ENCODE measurements at places on chromosomes 16 and 17. TPM values are rescaled to one million over a fixed set of nuclear protein-coding genes. Genes with fewer than 3 reads are reported as not detected.
A peak's percentile ranks its signal among the peaks of the same experiment; 100 is the strongest.

DNA sequence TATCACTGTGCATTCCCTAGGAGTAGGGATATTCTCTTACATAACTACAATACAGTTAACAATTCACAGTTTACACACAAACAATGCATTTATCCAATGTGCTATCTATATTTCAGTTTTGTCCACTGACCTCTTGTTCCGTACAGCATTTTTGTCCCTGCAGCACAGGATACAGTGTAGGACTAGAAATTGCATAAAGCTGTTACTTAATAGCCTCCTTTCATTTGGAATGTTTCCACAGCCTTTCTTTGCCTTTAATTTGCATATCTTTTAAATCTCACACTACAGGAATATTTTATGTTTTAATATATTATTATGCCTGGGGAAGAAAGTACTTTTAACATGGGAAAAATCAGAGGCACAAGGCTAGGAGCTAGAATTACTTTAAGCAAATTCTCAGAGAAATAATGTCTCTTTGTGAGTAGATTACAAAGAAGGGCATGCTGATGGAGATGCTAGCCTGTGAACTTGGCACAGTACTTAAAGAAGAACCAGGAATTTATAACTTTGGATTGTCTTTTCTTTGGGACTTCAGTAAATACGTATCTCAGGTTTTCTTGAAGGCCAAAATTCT is 144.3 kb downstream of the ITFG1 start:
- DNase-seq: no peak
- no peaks in the 10 kb centered on the region for H3K36me3 ChIP-seq
- H3K27me3 ChIP-seq: no peaks in the 10 kb centered on the region
- H3K4me1 ChIP-seq: peaks cover 6% of the 10 kb centered on the region
- no peak overlapping the region for H3K27ac ChIP-seq

GRCh38 chr16:89711601-89712273 is 9.0 kb downstream of the VPS9D1 start:
- H3K27ac ChIP-seq: no peak overlapping the region
- H3K4me1 ChIP-seq: peaks cover 11% of the 10 kb centered on the region
- H3K4me3 ChIP-seq: peak overlapping the region; percentile 51
- H3K27me3 ChIP-seq: no peaks in the 10 kb centered on the region

DNA sequence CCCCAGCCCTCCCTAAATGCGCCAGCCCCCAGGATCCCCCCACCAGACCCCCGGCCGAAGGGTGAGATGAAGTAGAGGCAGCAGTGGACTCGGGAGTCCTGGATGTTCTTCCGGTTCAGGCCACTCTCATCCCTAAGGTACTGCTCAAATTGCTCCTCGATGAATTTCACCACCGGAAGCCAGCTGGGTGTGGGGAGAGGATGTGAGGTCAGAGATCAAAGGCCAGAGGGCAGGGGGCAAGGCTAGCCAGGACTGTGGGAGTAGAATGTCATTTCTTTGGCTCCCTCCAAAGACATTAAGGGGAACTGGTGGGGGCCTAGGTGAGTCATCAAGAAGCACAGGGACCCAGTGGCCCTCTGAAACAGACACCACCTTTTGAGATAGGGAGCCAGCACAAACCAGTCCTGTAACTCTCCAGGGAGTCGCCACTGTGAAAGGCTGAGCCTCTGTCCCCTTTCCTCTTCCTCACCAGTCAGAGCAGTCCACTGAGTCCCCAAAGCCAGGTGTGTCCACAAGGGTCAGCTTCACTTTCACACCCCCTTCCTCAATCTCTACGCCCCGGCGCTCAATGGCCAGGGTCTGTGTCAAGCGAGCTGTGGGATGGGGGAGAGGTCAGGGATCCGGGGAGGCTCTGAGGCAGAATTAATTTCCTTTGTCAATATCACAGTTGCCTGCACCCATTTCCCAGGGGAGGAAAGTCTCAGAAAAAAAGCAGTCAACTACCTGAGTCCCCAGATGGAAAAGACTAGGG is 895 bp downstream of the SEPTIN1 start:
- peaks cover 18% of the 10 kb centered on the region for H3K4me1 ChIP-seq
- no peaks in the 10 kb centered on the region for H3K36me3 ChIP-seq
- no peak overlapping the region for H3K27ac ChIP-seq
- DNase-seq: no peak
- no peak overlapping the region for H3K4me3 ChIP-seq
- no peaks in the 10 kb centered on the region for H3K27me3 ChIP-seq

GRCh38 chr17:2755891-2756724 is 6.7 kb upstream of the CCDC92B start:
- H3K36me3 ChIP-seq: no peaks in the 10 kb centered on the region
- peak overlapping the region; percentile 39 for H3K4me3 ChIP-seq
- H3K27ac ChIP-seq: no peak overlapping the region
- H3K27me3 ChIP-seq: peaks cover 19% of the 10 kb centered on the region
- no peak for DNase-seq
- H3K4me1 ChIP-seq: no peaks in the 10 kb centered on the region

DNA sequence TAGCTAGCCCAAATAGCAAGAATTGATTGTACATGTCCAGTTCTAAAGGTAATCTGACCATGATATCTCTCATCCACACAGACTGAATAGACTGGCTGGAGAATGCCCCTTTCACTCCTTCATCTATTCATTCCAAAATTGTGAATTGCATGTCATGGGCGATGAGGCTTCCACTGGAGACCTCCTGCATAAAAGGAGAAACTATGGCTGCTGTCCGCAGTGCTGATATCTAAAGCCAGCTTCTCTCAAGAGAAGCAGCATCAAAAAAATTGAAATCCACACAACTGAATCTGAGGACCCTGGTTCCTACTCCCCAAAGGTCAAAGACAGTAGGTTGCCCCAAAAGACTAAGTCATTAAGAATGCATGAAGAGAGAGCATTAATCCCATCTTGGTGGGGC is 7.9 kb upstream of the SCNN1G start:
- DNase-seq: no peak
- H3K27ac ChIP-seq: no peak overlapping the region
- no peak overlapping the region for H3K4me3 ChIP-seq
- no peaks in the 10 kb centered on the region for H3K36me3 ChIP-seq
- no peaks in the 10 kb centered on the region for H3K4me1 ChIP-seq
- peaks cover 16% of the 10 kb centered on the region for H3K27me3 ChIP-seq

DNA sequence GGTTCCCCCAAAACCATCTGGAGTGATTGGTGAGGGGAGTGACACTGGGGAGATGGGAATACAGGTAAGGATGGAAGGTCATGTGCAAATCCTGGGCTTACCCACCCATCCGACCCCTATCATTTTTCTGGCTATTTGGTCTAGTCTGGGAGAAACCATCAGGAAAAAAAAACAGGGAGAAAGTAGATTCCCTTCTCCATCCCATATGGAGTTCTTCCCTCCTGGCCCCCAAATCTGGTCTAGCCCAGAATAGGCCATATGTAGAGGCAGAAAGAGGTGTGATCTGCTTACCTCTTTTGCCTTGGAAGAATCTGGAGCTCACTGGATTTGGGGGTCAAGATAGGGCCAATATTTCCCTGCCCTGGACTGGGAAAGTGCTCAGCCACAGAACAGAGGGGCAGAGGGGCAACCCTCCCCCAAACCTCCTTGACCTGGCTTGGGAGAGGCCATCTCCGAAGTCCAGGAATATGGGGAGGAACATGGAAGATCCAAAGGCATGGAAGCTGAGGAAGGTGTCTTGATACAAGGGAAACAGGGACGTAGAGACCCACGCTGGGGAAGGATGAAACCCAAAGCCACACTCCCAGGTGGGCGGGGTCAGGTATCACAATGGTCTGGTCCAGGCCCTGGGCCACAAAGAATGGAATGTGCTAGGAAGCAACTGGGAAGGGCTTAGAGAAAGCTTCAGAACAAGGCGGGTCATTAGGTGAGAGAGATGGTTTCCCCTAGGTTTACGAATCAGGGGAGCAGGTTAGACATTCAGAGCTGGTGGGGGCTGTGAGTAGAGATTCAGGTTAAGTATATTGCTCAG is 16.2 kb downstream of the CHRNB1 start:
- no peak overlapping the region for H3K4me3 ChIP-seq
- no peaks in the 10 kb centered on the region for H3K36me3 ChIP-seq
- peak overlapping the region; percentile 29 for H3K27ac ChIP-seq
- no peak for DNase-seq

DNA sequence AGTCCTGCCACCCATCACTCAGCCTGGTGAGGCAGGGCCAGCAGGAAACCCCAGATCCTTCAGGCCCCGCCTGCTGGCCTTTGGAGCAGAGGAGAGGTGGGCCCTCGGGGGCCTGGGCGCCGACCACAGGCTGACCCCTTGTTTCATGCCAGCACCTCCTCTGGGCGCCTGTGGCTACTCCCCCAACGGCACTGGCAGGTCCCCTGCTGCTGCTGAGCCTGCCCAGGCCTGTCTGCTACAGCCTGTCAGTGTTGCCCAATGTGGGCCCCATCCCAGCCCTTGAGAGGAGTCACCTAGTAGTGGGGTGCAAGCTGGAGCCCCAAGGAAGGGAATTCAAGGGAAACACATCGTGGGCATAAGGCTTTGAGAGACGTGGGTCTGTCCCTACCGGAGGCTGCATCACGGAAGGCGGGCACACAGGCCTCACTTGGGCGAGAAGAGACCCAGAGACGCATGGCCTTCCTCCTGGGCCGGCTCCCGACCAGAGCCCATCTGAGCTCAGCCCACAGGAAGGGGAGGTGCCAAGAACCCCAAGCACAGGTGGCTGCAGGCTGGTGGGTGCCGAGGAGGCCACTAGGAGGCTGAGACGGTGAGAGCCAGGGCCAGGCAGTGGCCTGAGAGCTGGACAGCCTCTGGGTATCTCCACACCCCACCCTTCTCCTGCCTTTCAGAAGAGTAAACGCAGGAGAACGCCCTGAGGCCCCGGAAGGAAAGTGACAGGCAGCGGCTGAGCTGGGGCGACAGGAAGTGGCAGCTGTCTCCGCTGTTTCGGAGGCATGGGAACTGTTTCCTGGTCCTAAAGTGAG is 8.0 kb upstream of the FASN start:
- peaks cover 40% of the 10 kb centered on the region for H3K4me1 ChIP-seq
- no peak overlapping the region for H3K4me3 ChIP-seq
- no peak for DNase-seq
- H3K27ac ChIP-seq: no peak overlapping the region
- no peaks in the 10 kb centered on the region for H3K36me3 ChIP-seq

The NXN gene
- 5.7 TPM for polyA plus RNA-seq

The CA4 gene
- 15.3 TPM for polyA plus RNA-seq

Data from adrenal gland (tissue), 19 donors.